ENCODE measurements at places on chromosomes 7 and 10. TPM values are rescaled to one million over a fixed set of nuclear protein-coding genes. Genes with fewer than 3 reads are reported as not detected.

ZNF783 gene
- total RNA-seq = 11.2 TPM

DOCK1 gene
- total RNA-seq = 45.0 TPM

CDK14 gene
- 30.2 TPM for total RNA-seq

CALML3 gene
- total RNA-seq = not detected

TYW1B gene
- 1.8 TPM for total RNA-seq

AGMO gene
- 0.41 TPM for total RNA-seq

HOXA7 gene
- total RNA-seq = not detected

PTPN12 gene
- total RNA-seq = 95.2 TPM

CDHR1 gene
- 0.75 TPM for total RNA-seq

DGKI gene
- 6.3 TPM for total RNA-seq

NCOA4 gene
- total RNA-seq = 116 TPM

ANKRD61 gene
- total RNA-seq = 0.18 TPM

EPHA1 gene
- total RNA-seq = 0.96 TPM

EVX1 gene
- not detected for total RNA-seq

UPK3BL2 gene
- total RNA-seq = 3.3 TPM

TMEM229A gene
- 0.09 TPM for total RNA-seq

SOSTDC1 gene
- 0.14 TPM for total RNA-seq

CPA2 gene
- total RNA-seq = not detected

RET gene
- 0.79 TPM for total RNA-seq

PNLIPRP3 gene
- total RNA-seq = not detected

KIFBP gene
- total RNA-seq = 34.9 TPM

TAS2R41 gene
- not detected for total RNA-seq

HOXA2 gene
- not detected for total RNA-seq

MRLN gene
- total RNA-seq = not detected

MYL10 gene
- total RNA-seq = 0.73 TPM

FGFBP3 gene
- 3.3 TPM for total RNA-seq

OR9A2 gene
- not detected for total RNA-seq

CTTNBP2 gene
- 4.9 TPM for total RNA-seq

NXPH1 gene
- not detected for total RNA-seq

GIMAP8 gene
- total RNA-seq = not detected

IFIT2 gene
- total RNA-seq = 42.0 TPM

RTKN2 gene
- total RNA-seq = 8.4 TPM

SUN3 gene
- not detected for total RNA-seq

ACADSB gene
- total RNA-seq = 10.0 TPM

JAZF1 gene
- 20.1 TPM for total RNA-seq

NEUROD6 gene
- not detected for total RNA-seq

TIMM23 gene
- total RNA-seq = 93.2 TPM

PLEKHS1 gene
- not detected for total RNA-seq

UNCX gene
- not detected for total RNA-seq

CEP55 gene
- total RNA-seq = 3.7 TPM

NKX6-2 gene
- total RNA-seq = not detected

TRIL gene
- 0.72 TPM for total RNA-seq

ZNF804B gene
- not detected for total RNA-seq

CLDN4 gene
- total RNA-seq = 13.7 TPM

SFMBT2 gene
- total RNA-seq = 3.9 TPM

SORCS3 gene
- total RNA-seq = 1.00 TPM

SPDYE2B gene
- not detected for total RNA-seq

DYDC2 gene
- not detected for total RNA-seq

RNF32 gene
- total RNA-seq = 2.7 TPM

NEURL1 gene
- total RNA-seq = 1.5 TPM

LRMDA gene
- 2.2 TPM for total RNA-seq

OR2A12 gene
- not detected for total RNA-seq

All from astrocyte (in vitro differentiated cells and primary cell).